NCI-H1417 treated with DMSO at 0.1 percent for 48 hours (cell line): ENCODE measurements at places on chromosomes 2 and 18.

- no peak for DNase-seq
Observed at GRCh38 chr2:68774569-68775271, 40.1 kb downstream of the ARHGAP25 start.

DNA sequence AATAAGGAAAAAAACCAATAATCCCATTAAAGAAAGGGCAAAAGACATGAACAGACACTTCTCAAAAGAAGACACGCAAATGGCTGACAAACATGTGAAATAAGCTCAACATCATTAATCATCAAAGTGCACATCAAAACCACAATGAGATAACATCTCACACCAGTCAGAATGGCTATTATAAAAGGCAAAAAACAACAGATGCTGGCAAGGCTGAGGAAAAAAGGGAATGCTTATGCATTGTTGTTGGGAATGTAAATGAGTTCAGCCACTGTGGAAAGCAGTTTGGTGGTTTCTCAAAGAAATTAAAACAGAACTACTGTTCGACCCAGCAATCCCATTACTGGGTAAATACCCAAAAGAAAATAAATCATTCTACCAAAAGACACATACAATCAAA is 285.6 kb downstream of the NR4A2 start:
- DNase-seq, result no peak

- no peak for DNase-seq
Observed at GRCh38 chr18:22303927-22304326, 113.8 kb downstream of the CTAGE1 start.

GRCh38 chr2:149739883-149740265 is 152.3 kb upstream of the MMADHC start:
- DNase-seq, result no peak

DNA sequence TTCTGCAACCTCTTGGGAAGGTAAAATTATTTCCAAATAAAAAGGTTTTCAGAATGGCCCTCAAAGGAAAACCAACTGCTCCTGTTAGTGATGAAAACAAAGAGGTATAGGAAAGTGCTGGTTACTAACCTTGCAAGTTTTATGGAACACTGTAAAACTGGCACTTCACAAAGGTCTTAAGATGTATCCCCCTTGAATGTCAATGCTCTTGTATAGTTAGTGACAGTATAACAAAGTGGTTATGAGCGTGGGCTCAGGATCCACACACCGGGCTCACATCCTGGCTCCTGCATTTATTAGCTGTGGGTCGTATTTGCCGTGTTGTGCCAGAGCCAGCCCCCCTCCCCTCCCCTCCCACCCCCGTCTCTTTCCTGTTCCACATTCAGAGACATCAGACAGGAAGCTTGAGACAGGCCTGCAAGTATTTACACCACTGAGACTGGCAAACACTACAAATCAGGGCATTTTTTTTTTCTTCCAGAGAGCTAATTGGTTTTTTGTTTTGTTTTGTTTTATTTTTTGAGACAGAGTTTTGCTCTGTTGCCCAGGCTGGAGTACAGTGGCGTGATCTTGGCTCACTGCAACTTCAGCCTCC is 9.2 kb upstream of the DNPEP start:
- no peak for DNase-seq

GRCh38 chr2:234257859-234258561 is 207.5 kb downstream of the SPP2 start:
- no peak for DNase-seq
